Head of caudate nucleus (tissue), 42 donors: ENCODE measurements at places on chromosomes 4 and X.

- peak; percentile 47 for DNase-seq
Observed at GRCh38 chrX:121308276-121308805, 260.9 kb downstream of the GLUD2 start.

DNA sequence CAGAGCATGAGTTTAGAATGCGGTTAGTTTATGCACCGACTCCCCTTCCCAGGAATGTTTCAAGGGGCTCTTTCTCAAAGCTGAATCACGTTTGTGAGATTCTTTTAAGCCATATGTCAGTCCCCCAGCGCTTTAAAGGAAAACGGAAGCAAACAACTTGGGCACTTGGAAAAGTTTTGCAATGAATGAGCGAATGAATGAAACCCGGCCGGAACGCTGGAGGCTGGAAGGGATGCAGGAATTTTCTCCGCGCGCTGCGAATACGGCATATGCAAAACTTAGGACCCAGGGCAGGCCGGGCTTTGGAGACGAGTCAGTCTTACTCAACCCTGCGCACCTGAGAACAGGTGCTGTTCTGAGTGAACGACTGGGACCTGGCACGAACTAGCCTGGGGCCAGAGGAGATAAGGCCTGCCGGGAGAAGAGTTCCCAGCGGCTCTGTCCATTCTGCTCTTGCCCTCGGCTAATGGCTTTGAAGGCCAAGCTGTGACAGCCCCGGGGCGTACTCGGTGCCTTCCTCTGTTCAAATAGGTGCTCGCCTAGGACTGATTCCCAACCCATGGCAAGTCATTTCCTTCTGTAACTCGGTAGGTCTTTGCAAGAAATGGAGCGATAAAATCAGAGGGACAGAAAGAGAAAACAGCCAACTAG is 743 bp upstream of the NRK start:
- DNase-seq: no peak

GRCh38 chr4:61992351-61992750 is 792.2 kb downstream of the ADGRL3 start:
- no peak for DNase-seq

DNA sequence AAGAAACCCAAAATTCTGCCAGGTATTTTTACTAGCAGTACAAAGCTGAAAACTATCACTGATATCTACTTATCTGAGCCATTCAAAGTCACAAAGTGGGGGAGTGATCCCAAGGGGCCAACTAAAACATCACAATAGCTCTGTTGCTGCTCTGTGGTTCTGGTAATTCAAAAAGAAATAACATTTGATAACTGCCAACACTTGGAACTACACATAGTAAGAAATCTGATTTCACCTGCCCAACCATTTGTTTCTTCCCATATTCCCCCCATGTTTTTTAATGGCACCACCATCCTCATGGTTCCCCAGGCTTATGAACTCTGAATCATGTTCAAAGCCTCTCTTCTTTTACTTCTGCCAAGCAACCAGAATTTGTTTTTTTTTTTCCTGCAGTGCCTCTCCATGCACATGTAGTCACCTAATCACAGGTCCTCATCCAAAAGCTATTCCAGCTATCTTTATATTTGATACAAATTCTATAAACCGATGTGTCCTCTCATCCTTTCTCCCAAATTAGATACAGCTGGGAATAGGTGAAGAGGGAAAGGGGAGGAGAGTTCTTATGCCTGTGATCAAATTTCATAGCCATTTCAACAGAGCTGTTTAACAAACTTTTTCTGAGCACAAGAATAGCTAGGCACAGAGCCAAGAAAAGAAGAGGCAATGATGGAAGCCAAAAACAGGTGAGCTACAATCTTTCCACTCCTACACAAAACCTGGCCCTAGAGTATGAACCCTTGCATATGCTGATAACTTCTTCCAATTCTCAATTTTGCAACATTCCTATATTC is 7.7 kb downstream of the AMMECR1 start:
- no peak for DNase-seq

GRCh38 chrX:10111364-10112148 is 45.2 kb upstream of the CLCN4 start:
- peak; percentile 63 for DNase-seq

DNA sequence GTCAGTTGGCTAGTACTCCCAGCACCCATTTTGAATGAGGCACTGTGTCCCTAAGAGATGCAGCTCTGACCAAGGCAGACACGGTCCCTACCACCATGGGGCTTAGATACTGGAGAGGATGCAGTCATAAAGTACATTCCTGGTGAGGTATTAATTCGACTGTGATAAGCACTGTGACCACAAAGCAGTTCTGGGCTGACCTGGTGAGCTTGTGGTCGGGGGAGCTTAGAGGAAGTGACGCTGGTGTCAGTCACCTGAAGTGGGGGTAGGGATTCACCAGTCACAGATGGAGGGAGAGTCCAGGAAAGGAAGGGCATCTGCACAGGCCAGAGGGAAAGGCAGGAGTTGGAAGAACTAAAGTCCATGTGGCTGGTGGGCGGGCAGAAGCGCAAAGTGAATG is 15.8 kb upstream of the CLTRN start:
- DNase-seq: no peak

DNA sequence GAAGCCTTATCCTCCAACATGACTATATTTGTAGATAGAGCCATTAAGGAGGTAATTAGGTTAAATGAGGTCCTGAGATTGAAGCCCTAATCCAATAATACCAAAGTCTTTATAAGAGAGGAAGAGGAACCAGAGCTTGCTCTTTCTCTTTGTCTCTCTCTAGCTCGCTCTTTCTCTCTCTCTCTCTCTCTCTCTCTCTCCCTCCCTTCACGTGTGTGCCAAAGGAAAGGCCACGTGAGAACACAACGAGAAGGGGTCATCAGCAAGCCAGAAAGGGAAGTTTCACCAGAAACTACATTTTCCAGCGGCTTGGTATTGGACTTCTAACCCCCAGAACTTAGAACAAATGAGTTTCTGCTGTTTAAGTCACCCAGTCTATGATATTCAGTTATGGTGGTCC is 1540.5 kb downstream of the C4orf33 start:
- no peak for DNase-seq

- DNase-seq: peak; percentile 65
Observed at GRCh38 chrX:4547213-4547836, 833.9 kb upstream of the PRKX start.

DNA sequence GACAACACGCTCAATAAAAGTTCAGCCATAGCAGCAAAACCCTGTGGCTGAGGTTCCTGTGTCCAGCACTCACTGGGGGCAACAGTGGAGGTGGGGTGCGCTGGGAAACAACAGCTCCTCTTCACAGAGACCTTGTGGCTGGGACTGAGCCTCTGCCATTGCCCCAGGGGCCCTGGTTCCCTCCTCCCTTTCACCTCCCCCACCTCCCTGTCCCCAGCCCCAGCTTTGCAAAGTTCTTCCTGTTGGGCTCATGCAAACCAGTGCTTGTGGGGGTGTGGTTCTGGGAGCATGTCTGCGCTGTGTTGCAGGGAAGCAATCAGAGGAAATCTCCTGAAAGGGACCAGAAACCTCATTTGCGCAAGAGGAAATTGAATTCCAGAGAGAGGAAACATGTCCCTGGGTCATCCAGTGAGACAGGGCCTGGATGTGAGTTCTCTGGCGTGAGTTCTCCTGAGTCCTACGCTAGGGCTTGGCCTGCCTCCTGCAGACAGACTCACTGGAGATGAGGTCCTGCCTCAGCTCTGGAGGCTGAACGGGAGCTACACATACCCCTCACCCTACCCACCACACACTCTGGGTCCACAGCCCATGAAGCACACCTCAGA is 7.4 kb downstream of the FATE1 start:
- no peak for DNase-seq

- no peak for DNase-seq
Observed at GRCh38 chr4:121658125-121658524, 38.7 kb downstream of the ANXA5 start.

- DNase-seq: no peak
Observed at GRCh38 chr4:187069398-187069797, 345.7 kb upstream of the FAT1 start.

DNA sequence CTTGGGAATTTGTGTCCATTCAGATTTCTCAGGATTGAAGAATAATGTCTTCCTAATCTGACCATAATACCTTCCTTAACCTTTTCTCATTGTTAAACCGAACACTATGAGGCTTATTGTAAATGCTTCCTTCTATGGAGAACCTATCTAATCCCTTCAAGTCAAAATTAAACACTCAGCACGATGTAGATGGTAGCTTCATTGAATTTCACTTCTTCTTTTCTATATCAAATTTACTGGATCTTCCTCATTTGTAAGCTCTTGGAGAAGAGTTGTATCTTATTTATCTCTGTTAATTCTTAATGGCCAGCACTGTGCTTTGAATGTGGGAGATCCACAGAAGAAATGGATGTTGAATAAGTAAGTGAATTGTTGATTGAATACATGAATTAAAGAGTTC is 109.0 kb upstream of the RAPGEF2 start:
- DNase-seq: no peak

DNA sequence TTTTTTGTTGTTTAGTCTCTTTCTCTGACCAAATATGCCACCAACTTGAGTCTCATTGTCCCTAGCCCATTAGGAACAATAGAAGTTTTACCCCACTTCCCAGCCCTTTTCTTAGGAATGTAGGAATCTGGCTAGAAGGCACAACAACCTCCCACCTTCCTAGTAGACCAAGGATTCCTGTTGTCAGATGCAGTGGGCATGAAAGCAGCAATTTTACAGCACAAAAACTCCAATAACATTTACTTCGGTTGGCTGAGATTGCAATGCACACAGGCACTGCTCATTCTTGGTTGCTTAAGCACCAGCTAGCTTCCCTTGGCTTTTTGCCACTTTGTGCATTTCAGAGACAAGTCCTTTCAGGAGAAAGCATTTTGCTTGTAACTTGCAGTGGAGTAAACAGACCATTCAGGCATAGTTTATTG is 312.8 kb downstream of the TENM3 start:
- no peak for DNase-seq

GRCh38 chr4:1682860-1683259 is 1.3 kb downstream of the FAM53A start:
- no peak for DNase-seq

GRCh38 chr4:181971411-181971810 is 271.8 kb upstream of the TENM3 start:
- DNase-seq: no peak

DNA sequence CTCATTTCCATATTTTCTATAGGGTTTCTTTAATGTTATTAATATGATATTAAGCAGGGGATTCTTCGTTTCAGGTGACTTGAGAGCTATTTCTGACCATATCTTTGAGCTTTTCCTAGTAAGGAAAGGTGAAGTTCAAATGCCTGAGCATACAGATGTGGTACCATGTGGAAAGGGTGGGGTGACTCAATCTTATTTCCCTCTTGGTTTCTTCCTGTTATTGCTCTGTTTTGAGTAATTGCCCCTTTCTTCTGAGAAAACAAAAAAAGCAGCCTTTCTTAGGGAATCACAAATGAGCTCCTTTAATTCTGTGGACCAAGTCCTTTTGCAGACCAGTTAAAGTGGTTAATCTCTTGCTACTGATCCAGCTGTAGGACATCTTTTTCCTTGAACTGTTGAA is 41.0 kb upstream of the AGA start:
- no peak for DNase-seq

GRCh38 chr4:186029571-186030398 is 39.2 kb upstream of the TLR3 start:
- DNase-seq: no peak

- DNase-seq: no peak
Observed at GRCh38 chrX:50002067-50002714, 79.8 kb downstream of the CLCN5 start.

DNA sequence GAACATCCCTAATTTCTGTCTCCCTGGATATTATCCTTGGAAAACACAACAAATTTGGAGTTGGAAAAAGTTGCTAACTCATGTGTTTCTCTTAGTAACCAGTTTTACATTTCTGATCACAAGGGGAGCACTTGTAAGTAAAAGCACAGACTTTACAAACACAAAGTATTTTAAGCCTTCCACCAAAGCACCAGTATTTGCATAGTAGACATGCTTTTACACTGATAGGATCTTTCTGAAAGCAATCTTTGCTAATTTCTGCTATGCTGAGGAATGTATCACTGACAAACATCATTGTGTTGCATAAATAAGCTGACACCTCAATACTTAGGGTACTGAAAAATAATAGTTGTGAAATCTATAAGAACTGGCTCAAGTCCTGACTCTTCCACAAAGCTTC is 100.6 kb downstream of the MID1 start:
- DNase-seq: no peak

- DNase-seq: no peak
Observed at GRCh38 chr4:164959896-164960295, 17.6 kb downstream of the TRIM61 start.

- DNase-seq: no peak
Observed at GRCh38 chr4:66804979-66805378, 740.3 kb downstream of the CENPC start.

DNA sequence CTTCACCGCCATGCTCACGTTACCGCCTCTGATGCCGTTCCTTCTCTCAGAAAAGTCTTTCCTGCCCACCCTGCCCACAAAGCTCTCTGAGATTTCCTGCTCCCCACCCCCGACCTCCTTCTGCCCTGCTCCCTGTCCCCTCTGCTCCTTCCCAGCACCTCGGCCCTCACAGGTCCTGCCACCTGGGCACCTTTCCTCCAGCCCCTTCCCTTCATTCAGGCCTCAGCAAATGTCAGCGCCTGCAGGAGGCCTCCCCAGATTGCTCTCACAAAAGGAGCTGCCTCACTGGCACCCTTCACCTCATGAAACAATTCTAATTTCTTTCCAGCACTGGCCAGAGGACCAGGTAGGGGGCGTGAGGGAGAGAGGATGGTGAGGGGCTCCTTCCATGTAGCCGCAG is 33.6 kb upstream of the MXD4 start:
- DNase-seq: no peak

DNA sequence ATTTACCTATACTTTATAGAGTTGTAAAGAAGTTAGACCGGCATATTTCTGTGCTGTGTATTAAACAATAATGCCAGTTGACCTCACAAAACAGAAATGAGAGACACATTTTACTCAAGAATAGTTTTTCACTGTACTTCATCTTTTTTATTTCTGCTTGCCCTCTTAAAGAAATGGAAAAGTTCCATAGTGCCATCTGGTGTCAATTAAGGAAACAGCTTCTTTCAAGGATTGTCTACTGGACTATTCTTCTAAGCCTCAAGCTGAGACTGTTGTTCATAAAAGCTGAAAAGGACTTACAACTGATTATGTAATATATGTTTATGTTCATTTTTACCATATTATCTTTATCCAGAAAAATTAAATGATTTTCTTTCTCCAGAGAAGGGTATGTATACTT is 1523.7 kb downstream of the ARAP2 start:
- DNase-seq: no peak

- no peak for DNase-seq
Observed at GRCh38 chr4:78938474-78938867, 767 bp downstream of the PAQR3 start.

- DNase-seq: no peak
Observed at GRCh38 chr4:32172086-32172485, 1451.9 kb downstream of the PCDH7 start.

DNA sequence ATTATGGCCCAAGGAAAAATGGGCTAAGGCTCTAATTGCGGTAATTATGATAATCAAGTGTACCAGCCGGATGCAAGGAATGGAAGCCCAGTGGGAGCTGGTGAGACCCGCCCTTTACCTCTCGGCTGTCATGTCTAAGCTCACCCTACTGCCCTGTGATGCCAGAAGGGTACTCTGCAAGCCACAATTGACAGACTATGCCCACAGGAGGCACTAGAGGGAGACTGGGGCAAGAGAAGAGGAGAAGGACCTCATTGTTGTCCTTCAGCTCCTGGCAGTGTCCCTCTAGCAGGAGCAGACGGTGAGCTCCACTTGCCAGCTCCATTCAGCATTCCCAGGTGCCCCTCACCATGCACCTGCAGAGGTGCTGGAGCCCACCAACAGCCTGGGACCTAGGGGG is 141.8 kb downstream of the SMIM20 start:
- no peak for DNase-seq
